Cortex of kidney (tissue), 1 donor: ENCODE measurements at places on chromosomes 6 and 20.

DNA sequence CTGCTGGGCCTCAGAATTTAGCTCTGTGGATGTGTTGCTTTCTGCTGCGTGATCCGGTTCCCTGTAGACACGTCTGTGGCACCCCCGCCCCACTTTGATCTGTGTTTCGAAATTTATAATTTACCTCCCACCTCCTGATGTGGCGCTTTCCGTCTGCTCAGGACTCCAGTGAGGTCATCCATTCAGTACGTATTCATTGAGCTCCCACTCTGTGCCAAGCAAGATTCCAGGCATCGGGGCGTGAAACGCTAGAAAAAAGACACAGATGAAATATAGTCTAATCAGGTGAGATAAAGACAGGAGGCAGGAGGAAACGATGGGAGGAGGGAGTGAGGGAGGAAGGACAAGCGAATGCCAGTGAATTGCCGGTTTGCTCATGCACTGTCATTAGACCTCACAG lies 431.9 kb upstream of the SULF2 start:
- no peak for DNase-seq

DNA sequence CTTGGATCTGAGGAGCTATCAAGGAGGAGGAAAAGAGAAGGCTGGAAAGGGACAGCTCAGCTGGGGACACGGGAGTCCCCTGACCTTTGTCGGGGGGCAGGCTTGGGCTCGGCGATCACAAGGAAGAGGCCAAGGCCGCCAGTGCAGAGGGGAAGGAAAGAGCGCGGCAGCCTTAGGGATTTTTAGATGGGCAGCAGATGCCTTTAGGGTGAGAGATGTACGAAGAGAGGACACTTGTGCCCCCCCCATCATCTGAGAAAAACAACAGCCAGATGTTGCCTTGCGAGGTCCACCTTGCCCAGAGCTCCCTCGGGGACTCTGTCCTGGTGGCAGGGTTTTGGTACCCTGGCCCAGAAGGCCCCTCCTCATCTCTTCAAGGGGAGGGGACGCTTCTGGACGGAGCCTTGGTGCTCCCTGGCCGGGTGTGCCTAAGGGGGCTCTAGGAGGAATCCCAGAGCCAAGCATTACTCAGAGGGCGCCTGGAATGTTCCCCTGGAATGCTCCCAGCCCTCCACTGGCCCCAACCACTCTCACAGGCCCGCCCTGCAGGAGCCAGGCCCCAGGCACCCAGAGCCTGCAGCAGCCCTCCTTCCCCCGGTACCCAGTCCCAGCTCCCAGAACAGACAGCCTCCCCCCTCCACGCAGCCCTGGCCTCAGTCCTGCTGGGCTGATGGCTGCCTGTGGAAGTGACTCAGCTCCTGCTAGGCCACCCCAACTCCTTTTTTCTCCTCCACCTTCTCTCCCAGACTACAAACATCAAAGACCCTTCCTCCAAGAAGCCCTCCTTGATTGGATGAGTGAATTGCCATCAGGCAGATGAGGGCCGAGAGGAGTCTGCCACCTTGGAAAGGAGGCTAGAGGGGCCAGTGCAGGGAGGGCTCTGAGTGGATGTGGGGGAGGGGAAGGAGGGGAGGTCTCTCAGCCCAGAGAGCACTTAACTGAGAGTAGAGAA lies 1.8 kb downstream of the ADAM33 start:
- no peak for DNase-seq

DNA sequence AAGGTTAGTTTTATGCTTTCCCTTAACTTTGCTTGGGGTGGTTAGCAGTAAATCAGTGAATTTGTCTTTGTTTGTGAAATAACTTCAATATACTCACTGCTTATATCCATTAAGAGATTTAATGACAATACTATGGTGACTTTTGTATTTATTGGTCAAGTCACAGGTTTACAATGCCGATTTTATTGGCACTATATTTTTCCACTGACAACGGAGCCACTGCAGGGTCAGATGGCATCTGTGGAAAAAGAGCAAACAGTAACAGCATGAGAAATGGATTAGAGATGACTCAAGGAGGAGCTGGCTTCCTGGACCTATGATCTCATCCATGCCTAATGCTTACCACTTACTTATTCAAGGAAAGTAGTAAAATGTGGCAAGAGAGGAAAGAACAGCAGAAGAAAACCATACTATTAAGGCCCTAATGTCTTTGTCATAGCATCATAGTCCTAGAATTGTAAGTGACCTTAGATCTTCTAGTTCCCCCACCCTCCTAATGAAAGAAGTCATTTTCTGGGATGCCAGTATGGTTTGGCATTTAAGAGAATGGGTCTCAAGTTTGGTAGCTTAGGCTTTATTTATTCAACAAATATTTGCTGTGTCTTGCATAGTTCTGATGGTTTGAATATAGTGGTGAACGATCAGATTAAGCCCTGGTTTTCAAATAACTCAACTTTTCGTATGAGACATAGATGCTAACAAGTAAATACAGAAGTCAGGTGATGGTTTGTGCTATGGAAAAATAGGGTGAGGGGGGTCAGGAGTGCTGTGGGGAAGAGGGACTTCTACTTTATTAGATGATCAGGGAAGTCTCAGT lies 18.5 kb downstream of the RNF144B start:
- DNase-seq = no peak

DNA sequence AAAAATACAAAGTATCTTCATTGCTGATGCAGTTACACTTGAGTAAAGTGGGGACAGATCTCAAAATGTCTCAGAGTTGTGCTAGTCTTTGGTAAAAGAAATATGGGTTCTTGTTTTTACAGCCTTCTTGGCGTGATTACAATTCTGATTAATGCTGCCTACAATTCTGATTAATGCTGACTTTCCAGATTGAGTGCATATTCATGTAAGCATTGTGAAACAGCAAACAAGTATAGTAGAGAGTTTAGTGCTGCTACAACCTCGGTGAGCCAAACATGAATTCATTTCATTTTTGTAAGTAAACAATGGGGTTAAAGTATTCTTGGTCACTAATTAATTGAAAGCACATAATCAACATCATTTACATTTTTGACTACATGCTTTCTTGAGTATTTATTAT lies at the start of gene DEFB113:
Gene DEFB113 (minus strand): TSS at position 21 of the 400 bp plus-strand sequence. CDS start 0 bp downstream, at position 21.
- DNase-seq = no peak

DNA sequence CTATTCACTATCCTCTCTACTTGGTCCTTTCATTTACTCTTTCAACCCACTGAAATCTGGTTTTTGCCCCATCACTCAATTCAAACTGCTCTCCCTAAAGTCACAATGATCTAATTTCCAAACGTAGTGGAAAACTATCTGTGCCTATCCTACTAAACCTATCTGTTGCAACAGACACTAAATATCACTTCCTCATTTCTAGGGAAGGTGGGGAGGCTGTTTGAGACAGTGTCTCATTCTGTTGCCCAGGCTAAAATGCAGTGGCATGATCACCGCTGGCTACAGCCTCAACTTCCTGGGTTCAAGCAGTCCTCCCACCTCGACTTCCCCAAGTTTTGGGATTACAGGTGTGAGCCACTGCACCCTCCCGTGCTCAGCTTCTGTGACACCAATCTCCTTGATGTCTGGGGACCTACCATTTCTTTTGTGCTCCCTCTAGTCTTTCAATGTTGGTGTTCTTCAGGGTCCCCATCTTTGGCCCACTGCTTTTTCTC lies 8.8 kb downstream of the RANBP9 start:
- DNase-seq = no peak

DNA sequence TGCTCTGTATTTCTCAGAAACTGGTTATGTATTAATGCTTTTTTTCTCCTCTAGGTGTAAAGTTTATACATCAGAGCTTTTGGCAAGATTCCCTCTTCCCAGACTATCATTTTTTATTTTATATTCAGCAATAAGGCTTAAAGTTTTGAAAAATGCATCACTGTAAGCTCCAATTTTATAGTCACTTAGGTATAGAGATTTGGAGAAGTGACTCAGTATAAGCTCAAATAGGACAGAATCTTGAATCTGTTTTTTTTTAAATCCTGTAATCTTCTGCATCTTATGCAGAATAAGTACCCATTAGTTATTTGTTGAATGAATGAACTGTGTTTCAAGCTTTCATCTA lies 1.0 kb downstream of the NCOA7 start:
- DNase-seq = no peak

DNA sequence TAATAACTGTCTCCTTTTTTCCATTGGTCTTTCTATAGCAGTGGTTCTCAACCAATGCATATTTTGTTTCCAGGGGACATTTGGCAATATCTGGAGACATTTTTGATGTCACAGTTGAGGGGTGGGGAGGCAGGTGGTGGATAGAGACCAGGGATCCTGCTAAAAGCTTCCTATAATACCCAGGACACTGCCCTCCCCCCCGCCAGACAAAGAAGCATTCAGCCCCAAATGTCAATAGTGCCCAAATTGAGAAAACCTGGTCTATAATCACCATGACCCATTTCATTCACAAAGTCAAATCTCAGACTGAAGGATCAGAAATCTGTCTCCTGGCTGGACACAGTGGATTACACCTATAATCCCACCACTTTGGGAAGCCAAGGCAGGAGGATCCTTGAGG lies 128.8 kb downstream of the BMP7 start:
- no peak for DNase-seq

DNA sequence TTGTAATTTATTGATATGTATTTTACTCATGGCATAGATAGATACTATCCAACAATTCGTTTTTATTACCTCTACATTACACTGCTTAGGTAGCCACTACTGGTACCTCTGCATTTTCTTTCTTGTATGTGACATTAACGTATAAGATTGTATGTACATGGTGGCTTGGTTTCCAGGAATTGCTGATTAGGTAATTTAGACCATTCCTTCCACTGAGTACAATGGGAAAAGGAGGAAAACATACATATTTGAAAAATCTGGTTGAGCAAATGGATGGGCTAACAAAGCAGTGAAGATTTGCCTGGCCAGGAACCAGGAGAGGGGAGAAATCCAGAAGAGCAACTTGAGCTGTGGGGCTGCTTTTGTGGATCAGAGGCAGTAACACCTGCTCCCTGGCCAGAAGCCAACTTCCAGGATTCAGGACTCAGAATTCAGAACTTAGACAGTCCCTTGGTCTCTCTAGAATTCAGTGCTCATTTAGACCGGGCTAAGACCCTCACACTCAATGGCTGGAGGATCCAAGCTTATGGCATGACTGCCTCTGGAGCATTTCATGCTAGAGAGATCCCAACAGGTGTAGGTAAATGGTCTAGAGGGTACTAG lies 17.9 kb upstream of the MICB start:
- DNase-seq = no peak

DNA sequence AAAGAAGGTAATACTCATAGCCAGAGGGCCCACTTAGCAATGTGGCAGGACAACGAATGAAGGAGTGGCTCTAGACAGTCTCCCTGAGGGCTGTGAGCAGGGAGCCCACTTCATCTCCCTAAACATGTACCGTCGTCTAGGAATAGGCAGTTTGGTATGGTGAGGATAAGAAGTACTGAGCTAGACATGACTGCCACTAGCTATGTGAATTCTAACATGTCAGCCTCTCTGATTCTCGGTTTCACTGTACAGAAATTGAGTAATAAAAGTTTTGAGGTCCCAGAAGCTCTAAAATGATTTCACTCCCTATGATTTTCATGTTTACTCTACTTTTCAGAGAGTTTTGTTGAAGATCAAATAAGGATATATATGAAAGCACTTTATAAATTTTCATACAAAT lies 107.1 kb downstream of the AHI1 start:
- no peak for DNase-seq

- DNase-seq = no peak
These were observed 47.3 kb downstream of the RNF217 start for GRCh38 chr6:125009578-125009977.

DNA sequence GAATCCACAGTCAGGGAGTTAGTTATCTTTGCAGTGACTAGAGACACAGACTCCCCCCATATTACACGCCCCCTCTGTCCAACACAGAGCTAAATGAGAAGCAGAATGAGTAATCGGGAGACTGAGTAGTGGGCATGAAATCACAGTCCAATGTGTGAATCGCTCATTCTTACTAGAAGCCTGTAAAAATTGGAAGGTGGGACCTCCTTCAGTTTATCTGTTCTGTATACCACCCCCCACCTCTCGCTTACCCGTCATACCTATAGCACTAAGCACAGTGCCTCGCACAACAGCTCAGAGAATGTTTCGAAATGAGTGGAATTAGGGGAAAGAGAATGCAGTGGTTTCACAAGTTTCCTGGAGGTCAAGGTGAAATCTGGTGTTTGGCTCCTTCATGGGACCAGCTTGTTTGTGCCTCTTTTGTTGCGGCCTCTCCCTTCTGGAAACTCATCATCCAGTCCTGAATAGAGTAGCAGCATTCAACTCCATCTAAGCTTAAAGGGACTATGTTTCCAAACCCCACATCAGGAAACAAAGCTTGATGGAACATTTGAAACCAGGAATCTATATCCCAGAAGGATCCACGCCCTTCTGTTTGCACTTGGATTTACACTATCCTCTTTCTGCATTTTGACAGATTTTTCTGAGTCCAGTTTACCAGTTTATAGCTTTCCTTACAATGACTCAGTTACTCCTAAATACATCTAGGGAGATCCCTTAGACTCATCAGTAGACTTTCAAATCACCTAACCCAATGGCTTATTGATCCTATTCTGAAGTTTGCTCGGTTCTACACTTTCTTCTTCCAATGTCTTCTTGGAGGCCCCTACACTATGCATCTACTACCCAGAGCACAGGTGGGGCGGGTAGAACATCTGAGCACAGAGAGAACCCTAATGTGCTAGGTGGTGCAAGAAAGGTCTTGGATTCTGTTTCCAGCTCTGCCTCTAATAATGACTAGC lies 59.2 kb upstream of the PIM1 start:
- DNase-seq = no peak

- DNase-seq = no peak
These were observed 4.9 kb downstream of the VSTM2L start for GRCh38 chr20:37907677-37908401.

GRCh38 chr20:19554666-19555065 lies 203.4 kb upstream of the RIN2 start:
- DNase-seq = no peak

DNA sequence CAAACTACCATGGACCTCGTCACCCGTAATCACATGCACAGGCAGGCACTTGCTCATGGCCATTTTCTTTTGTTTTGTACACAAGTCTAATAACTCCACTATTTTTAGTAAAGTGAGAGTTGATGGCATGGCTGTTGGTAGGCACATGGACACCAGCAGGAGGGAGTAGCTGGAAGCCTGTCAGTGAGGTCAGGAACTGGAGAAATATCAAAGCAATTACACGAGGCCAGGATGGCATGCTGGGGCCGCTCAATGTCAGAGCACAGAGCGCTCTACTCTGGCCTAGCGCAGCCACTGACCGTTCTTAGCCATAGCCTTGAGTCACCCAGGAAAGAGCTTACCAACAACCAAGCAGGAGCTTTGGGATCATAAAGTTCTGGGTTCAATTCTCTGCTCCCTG lies 36.1 kb upstream of the GTSF1L start:
- no peak for DNase-seq

GRCh38 chr6:111618407-111618806 lies 12.7 kb upstream of the TRAF3IP2 start:
- no peak for DNase-seq

GRCh38 chr6:37862430-37862829 lies 42.9 kb downstream of the ZFAND3 start:
- no peak for DNase-seq

- DNase-seq = no peak
These were observed 116.6 kb upstream of the STXBP5 start for GRCh38 chr6:147087641-147088040.

- no peak for DNase-seq
These were observed 47.7 kb downstream of the CBFA2T2 start for GRCh38 chr20:33537608-33538007.
